GM13976 (cell line): ENCODE measurements at places on chromosomes 5 and 9.

- no peak for DNase-seq
Measured at GRCh38 chr5:96527768-96528661, 95.0 kb upstream of the PCSK1 start.

GRCh38 chr5:34735491-34736426 is 79.6 kb downstream of the RAI14 start:
- no peak for DNase-seq

DNA sequence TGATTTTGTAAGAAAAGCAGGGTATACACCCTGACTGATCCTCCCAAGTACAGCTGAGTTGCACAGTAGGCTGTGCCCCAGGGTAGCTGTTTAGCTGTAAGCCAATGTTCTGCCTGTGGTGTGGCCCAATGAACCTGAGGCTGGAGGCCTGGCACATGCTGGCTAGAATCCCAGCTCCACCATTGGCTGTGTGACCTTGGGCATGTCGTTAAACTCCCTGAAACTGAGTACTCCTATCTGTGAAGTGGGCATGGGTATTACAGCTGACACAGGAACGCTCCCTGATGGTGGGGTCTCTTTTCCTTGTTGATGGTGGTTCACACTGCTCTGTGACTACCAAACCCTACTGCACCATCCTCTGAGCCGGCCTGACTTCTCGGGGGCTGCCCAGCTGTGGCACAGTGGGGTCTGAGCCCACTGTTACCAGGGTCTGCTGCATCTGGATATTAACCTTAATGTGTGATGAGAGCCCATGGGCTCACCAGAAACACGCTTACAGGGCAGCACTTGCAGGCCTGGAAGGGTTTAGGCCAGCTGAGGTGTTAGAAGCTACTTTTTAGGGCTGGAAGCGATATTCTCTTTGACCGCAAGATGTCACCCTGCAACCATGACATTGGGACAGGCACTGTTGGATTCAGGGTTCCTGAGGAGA is 7.0 kb upstream of the GADD45G start:
- DNase-seq, result peak; percentile 61

GRCh38 chr5:132825834-132826391 is 4.5 kb downstream of the SHROOM1 start:
- peak; percentile 58 for DNase-seq

GRCh38 chr5:133232011-133232410 is 180.2 kb downstream of the HSPA4 start:
- no peak for DNase-seq

DNA sequence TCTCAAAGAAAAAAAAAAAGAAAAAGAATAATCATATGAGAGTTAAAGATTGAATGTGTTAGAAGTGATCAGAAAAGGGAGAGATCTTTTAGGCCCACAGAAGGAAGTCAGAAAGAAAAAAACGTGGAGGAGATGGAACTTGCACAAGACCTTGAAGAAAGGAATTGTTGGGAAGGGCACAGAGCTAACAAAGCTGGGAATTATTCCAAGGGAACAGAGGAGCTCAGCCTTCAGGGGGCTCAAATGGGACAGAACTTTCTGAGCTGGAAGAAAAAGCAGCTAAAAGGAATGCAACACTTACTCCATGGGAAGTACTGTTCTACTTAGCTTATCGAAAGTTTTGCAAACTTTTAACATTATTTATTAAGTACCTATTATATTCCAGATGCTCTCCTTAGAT is 153.4 kb upstream of the ADRA1B start:
- no peak for DNase-seq

- no peak for DNase-seq
Measured at GRCh38 chr5:154374264-154374663, 71.5 kb upstream of the SAP30L start.

- DNase-seq, result peak; percentile 58
Measured at GRCh38 chr9:38417003-38417945, 7.0 kb downstream of the IGFBPL1 start.

- DNase-seq, result no peak
Measured at GRCh38 chr9:123339666-123340510, 16.1 kb upstream of the CRB2 start.

DNA sequence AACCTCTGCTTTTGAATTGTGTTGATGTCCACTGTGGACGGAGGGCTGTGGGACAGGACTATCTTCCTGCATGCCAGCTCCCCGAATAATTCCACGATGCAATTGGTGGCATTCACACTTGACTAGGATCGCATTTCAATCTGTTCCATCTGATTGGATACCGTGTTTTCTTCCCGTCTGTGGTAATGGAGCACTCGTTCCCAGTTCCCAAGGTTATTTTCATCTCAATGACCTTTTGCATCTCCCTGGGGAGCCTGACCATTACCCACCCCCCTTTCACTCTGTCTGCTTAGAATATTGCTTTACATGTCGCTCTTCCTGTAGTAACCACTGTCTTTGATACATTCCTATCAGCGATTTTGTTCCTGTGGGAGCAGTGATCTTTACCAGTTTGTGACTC is 402.2 kb upstream of the WWC1 start:
- no peak for DNase-seq

DNA sequence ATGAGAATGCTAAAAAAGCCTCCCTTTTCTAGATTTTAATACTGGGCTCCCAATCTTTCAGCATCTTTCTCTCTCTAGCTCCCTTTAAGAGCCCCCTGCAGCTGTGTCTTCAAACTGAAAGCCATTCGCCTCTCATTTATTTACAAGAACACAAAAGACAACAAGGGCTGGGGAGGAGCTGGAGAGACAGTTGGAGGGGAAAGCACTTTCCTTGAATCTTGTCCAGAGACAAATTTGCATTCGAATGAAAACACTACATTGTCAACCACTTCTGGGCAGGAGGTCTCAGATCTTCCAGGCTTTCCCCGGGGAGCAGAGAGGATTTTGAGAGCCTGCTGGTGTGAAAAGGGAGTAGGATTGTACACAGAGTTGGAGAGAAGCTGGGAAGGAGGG is 518.3 kb downstream of the CTNND2 start:
- DNase-seq, result no peak

GRCh38 chr5:157714596-157714864 is 16.7 kb upstream of the THG1L start:
- no peak for DNase-seq

DNA sequence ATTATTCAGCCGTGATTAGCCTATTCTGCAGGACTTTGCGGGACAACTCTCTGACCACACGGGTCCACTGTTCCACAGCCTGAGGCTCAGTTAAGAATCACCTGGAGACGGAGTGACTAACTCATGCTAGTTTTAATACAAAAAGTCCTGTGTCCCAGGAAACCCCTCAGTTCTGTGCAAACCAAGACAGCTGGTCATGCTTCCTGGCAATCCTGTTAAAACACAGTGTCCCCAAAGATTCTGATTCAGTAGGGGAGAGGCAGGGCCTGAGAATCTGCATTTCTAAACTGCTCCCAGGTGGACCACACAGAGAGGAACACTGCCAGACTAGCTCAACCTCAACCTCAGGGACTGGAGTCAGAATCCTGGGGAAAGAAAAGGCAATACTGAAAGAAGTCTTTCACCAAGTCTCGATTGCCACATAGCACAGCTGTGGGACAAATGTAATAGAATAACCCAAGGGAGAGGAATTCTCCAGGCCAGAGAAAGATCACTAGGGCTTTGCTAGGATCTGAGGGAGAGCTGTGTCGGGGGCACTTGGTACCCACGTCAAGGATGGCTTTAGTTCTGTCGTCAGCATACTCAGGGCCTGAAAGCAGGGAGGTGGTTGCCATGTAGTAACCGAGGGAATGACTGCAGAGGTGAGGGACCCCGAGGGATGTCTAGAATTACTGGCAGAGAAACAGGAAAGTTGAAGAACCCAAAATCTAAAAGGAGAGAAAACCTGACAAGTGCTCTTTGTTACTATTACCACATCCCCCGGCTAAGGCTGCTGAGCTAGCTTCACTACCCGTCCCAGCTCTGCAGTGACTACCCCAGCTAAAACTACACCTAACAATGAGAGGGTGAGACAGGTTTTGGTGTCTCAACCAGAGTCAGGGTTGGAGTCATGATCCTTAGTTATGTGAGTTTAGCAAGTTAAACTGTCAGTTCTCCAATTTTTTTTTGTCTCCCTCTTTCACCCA is 8.6 kb downstream of the SUSD1 start:
- DNase-seq, result no peak

DNA sequence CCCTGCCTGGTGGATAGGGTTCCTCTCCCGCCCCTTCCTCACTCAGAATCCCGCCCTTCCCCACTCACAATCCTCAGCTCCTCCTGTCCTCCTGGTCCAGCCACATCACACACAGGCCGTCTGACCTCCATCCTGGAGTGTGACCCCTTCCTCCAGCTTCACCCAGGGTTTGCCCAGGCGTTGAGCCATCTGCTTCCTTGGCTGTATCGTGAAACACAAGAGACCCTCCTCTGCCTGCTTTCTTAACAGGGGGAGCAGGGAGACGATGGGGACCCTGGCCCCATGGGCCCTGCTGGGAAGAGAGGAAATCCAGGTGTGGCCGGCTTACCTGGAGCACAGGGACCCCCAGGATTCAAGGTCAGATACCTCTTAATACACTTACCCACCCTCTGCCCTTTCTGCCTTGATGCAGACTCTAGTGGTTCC is 32.3 kb upstream of the ORM1 start:
- no peak for DNase-seq

DNA sequence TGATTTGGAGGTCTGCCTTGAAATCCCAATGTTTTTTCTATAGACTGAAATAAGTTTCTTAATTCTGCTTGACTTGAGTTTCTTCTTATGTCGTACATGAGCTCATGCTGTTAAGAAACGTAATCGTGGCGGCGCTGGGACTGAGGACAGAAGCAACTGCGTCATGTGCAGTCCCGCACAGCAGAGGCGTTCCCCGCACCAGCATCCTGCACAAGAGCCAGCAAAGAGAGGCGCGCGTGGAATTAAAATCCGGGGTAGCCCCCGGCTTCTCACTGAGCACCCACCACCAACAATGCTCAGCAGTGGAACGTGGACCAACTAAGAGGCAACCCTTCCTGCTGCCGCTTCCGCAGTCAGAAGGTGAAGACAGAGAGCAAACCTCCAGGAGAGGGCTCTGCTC is 496.2 kb upstream of the ADAMTS16 start:
- DNase-seq, result no peak

GRCh38 chr9:98899408-98900056 is 44.2 kb upstream of the COL15A1 start:
- DNase-seq, result no peak

DNA sequence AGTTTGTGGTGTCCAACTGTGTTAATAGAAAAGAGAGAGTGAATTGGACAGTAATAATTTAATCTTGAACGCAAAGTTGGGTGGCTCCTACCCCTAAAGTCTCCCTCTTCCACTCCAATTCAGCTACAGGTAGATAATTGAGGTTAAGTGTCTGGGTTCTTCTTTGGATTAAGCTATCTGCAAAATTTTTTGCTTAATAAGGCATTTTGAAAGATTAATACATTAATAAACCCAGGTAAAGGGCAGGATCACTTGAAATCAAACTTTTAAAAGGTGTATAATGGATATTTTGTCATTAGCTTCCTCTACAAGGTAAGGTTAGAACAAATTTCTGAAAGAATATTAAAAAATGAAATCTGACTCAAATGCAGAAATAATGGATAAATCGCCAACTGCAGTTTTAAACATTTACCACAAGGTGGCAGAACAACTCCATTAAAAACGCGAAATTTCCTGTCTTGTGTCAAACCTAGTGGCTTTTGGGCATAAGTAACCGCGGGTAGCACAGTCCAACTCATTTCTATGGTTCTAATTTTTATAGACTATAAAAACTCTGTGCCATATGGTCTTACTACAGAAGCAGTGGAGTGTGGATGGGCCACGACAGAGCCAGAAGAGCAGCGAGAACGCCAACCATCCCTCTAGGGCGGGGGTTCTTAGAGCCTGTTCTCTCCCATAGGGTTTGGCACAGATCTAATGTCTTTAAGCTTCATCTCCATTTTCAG is 276.5 kb downstream of the ARHGEF28 start:
- peak; percentile 49 for DNase-seq
